ENCODE measurements at places on chromosomes 1 and 21.
A peak's percentile ranks its signal among the peaks of the same experiment; 100 is the strongest.

DNA sequence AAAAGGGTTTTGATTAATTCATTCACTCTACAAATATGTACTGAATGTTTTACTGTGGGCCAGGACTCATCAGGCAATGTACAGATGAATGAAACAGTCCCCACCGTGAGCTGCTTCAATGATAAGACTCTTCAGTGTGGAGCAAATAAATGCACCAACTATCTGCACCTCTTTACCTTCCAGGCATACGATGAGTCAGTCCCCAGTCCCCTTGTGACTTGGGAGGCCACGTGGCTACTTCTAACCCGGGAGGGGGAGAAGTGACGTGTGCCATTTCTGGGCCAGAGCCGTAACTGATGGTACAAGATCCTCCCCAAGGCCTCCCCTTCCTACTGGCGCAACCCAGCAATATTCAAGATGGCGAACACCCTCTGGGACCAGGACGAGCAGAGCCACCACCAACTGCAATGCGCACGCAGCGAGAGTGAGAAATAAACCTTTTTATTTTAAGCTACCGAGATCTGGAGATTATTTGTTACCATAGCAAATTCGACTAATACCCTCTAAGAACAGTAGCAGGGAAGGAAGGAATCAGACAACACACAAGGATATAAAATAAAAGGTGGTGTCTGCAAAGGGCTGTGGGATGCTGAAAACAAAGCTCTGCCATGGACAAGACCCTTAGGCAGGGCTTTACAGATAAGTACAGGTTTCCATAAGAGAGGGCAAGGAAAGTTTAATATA, 74.5 kb downstream of the NPHP4 start:
- no peak for DNase-seq

GRCh38 chr1:79679916-79680315, 673.4 kb upstream of the ADGRL4 start:
- no peak for DNase-seq

- no peak for DNase-seq
These were observed 87.5 kb downstream of the ATP5PO start for GRCh38 chr21:33828083-33828482.

- peak; percentile 32 for DNase-seq
These were observed 33.3 kb downstream of the DNTTIP2 start for GRCh38 chr1:93845538-93846205.

GRCh38 chr1:226874579-226875425, 4.4 kb downstream of the PSEN2 start:
- no peak for DNase-seq

GRCh38 chr21:36320421-36321324, 676 bp downstream of the MORC3 start:
- peak; percentile 83 for DNase-seq

DNA sequence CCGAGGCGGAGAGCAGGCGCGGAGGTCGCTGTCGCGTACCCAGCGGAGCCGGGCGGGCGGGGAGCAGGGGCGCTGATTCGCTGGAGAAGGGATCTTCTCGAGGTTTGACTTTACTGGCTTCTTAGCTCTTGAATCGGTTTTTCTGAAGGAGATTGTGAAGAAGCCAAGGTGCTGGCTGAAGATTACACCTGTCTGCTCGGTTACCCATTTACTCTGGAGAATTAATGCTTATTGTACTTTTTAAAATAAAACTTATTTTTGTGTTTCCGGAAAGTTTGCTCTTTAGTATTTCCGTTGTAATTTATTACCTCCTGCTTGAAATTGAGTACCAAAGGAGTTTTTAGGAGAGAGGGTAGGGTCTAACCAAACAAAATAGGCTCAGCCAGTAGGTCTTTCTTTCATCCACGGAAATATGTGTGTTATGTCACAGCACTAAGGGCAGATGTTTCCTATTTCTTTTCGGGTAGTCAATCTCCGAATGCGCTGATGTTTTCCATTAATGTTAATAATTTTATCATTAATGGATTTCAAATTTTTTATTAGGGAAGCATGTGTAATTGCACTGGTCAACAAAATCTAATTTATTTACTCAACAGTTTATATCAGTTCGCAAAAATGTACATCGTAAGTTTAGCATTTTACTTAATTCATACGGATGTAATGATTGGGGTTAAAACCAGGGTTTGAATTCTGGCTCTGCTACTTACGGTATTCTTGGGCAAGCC, 510 bp upstream of the GNG5 start:
- peak; percentile 9 for DNase-seq

DNA sequence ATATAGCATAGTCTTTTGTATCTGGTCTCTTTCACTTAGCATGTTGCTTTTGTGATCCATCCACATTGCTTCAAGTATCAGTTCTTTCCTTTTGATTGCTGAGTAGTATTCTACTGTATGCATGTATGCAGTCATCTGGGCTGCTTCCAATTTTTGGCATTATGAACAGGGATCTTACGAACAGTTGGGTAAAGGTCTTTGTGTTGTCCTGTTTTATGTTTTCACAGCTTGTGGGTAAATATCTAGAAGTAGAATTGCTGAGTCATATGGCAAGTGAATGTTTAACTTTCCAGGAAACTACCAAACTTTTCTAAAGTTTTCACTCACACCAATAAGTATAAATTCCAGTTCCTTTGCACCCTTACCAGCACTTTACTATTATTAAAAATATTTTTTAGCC, 60.9 kb downstream of the LHX4 start:
- DNase-seq: peak; percentile 30

DNA sequence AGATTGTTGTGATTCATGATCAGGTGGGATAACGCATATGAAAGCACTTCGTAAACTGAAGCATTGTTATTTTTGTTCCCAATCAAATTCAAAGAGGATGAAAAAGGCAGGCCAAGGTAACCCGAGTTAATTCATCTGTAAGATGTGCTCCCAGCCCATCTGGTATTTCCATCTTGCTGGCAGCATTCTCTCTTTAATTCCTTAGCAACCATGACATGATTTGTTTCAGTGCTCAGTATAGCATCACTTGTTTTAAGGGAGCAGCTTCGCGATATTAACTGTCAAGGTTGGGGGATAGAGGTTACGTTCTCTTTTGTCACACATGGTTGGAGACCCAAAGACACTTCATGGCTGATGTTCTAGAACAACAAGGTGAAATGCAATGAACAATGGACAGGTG, 6.4 kb downstream of the TSPAN2 start:
- DNase-seq: no peak

GRCh38 chr1:47837056-47837830, 159.9 kb downstream of the TRABD2B start:
- no peak for DNase-seq

DNA sequence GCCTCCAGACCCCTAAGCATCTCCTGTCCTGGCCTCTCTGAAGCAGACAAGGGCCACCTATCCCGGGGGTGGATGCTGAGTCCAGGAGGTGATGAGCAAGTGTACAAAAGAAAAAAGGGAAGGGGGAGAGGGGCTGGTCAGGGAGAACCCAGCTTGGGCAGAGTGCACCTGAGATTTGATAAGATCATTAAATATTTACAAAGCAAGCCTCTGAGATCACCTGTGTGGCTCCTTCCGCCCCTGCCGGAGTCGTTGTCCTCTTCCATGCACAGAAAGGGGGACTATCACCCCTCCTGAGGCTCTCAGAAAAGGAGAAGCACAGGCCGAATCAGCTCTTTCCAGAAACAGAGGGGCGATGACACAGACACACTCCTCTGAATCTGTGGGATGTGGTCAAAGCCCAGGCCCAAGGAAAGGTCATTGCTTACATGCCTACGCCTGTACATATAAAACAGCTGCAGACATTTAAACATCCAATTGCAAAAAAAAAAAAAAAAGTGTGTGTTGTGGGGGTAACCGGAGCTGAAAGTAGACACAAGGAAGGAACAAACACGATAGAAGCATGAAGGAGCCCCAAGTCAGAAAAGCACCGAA, 30.9 kb downstream of the PRSS38 start:
- no peak for DNase-seq

DNA sequence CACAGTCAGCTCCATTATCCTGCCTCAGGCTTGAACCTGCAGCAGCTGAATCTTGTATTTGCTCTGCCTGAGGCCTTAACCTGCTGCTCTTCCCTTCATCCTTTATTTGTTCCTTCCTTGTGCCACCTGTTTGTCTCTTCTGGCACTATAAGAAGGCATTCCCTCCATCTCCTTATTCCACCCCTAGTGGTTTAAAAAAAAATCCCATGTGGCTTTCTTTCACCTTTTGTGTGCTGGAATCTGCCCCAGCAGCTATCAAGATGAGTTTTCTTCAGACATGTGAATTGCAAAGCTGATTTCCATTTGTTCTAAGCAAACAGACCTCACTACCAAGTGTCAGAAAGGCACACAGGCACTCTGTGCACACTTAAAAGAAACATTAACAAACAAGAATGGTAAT, 294.6 kb downstream of the TTLL7 start:
- no peak for DNase-seq

DNA sequence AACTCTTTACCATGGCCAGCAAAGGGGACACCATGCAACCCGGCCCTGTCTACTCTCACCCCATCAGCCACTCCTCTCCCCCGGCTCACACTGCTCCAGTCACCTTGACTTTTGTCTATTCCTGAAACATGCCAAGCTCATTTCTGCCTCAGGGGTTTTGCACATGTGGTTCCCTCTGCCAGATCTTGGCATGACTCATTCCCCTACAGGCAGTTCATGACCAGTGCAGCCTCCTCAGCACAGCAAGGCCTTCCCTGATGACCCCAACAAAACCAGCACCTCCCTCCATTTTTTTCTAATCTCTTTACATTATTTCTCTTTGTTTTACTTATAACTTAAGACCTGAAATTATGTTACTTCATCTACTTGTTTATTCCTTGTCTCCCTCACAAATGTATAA, 58.6 kb upstream of the GJB5 start:
- DNase-seq: no peak
